ENCODE measurements at places on chromosomes 5 and 9.

DNA sequence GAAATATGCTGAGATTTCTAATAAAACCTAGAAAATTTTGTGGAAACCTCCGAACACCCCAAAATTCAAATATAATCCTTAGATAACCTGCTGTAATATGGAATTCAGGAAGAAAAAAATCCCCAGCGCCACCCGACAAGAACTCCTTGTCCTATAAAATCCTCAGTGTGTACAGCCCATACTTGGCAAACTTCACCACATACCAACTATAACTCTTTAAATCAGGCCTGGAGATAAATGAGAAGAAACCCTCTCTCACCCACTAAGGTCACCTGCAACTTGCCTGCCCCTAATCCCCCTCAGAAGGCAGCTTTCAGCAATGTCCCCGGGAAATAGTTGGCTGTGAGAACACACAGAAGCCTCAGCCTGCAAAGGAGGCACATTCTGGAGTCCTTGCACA, 90.5 kb downstream of the SH3TC2 start:
- DNase-seq: no peak

- DNase-seq: no peak
These were observed 56.7 kb upstream of the GAS1 start for GRCh38 chr9:87004016-87004415.

- no peak for DNase-seq
These were observed 56.4 kb upstream of the OR2K2 start for GRCh38 chr9:111386386-111386785.

DNA sequence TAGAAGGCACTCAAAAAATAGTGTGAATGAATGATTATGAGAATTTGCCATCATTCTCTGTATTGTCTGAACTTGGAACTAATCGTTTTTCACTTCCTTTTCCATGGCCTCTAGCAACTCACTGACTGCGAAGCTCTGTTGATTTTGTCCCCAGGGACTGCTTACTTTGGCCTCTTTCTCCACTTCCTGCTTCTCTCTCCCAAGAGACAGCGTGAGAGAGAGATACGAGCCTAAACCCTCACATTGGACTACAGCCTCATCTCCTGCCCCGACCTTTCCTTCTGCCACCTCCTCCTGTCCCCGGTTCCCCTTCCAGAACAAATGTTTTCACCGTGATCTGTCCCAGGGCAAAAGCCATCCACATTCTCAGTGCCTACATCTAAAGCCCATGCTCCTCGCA, 300.8 kb upstream of the PANK3 start:
- DNase-seq: peak; percentile 70

DNA sequence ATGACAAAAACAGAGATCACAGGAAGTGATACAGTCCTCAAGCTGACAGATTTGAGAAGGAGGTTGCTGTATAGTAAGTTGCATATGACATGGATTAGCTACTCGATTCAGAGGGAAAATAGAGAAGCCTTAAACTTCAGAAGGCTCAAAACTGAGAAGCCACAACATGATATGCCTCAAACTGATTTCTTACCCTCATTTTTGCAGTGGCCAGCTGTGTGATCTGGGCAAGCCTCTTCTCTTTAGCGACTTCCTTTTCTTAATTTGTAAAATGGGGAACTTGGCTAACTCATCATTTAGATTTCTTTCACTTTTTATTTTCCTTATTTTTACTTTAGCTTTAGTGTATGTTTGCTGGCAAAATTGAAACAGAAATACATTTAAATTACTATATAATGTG, 421.1 kb downstream of the KIF4B start:
- no peak for DNase-seq
